Osteoblast (primary cell): ENCODE measurements at places on chromosomes 3 and 15. TPM values are rescaled to one million over a fixed set of nuclear protein-coding genes. Genes with fewer than 3 reads are reported as not detected.

Gene MYD88
- 8.7 and 10.3 TPM in 2 replicates for total RNA-seq

Gene ADAMTS9
- total RNA-seq: 2.7 and 4.0 TPM in 2 replicates

Gene POC1A
- 1.8 and 3.2 TPM in 2 replicates for total RNA-seq

Gene CPEB1
- total RNA-seq: 29.2 and 36.6 TPM in 2 replicates

Gene GLT8D1
- total RNA-seq: 98.8 and 103 TPM in 2 replicates

Gene SMCO1
- total RNA-seq: not detected in 2 replicates

Gene CCDC80
- 564 and 657 TPM in 2 replicates for total RNA-seq

Gene DCUN1D1
- total RNA-seq: 35.1 and 38.4 TPM in 2 replicates

Gene TRIM71
- not detected in 2 replicates for total RNA-seq

Gene CHAC1
- 30.0 and 30.1 TPM in 2 replicates for total RNA-seq

Gene CAPN3
- total RNA-seq: 1.1 and 3.2 TPM in 2 replicates

Gene SIDT1
- under 0.01 TPM in 2 replicates for total RNA-seq

Gene MUC20
- total RNA-seq: 0.36 and 1.2 TPM in 2 replicates
